ENCODE measurements at places on chromosomes 12 and 14.
A peak's percentile ranks its signal among the peaks of the same experiment; 100 is the strongest.

GRCh38 chr14:64826333-64826732, 53.4 kb downstream of the SPTB start:
- no peak for DNase-seq

DNA sequence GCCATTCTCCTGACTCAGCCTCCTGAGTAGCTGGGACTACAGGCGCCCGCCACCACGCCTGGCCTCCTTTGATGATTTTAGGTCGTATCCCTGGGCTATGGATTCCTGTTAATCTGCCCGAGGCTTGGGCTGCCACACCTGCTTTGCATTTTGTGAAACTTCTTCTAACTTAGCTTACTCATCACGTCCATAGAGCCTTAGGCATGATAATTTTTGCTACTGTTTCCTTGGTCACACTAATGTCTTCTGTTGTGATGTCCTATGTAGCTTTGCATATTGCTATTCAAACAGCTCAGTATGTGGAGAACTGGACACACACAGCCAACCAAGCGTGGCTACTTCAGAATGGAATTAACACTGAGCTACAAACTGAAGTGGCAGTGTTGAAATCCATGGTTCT, 47.5 kb upstream of the DDX11 start:
- DNase-seq: no peak

DNA sequence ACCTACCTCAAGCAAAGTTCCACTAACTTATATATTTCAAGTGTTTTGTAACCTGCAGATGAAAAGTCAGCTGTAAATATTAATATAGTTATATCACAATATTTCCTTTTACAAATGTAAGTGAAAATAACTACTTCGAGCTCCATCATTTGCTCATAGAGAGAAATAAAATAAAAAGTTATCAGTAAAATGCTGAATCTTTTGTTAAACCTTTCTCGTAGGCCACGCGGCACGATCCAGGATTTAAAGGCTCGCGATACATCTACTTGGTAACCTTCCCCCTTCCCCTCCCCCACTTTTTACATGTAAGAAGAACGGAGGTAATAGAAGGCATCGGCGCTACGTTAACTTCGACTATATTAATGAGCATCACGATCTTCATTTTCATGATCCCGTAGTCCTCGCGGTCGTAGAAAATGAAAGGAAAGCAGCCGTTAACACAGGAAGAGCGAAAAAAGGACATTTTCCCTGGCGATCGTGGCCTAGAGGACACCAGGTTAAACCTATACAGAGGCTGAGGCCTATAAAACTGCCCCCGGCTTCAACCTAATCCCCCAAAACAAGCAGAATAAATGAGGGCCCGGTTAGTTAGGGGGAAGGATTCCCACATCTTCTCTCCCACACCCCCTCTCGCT, 508 bp downstream of the HNRNPC start:
- DNase-seq: peak; percentile 49

DNA sequence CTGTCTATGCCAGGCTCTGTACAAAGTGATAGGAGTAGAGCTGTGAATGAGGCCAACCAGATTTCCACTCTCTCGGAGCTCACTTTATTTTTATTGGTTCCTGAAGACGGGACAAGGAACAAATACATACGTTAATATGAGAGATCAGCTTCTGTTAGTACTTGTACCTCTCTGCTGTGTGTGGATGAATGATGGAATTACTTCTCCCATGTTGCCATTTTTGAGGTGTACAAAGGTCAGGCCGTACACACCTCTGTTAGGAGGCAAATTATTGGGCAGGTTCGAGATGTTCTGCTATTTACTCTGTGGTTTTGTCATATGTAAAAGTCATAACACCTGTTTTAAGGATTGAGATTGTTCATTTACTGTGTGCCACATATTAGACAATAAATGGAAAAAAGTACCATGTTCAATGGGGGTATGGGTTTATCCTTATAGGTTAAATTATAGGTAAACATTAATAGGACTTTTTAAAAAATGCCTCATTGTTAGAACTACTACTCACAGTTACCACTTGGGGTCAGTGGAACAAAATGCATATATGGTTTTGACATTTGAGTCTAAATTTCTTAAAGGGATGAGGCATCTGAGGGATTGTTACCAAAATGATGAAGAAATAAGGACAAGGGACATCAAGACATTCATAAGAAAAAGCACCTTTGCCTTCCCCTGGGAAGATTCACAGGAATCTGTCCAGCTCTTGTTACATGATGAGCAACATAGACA, 26.9 kb downstream of the WBP11 start:
- no peak for DNase-seq

DNA sequence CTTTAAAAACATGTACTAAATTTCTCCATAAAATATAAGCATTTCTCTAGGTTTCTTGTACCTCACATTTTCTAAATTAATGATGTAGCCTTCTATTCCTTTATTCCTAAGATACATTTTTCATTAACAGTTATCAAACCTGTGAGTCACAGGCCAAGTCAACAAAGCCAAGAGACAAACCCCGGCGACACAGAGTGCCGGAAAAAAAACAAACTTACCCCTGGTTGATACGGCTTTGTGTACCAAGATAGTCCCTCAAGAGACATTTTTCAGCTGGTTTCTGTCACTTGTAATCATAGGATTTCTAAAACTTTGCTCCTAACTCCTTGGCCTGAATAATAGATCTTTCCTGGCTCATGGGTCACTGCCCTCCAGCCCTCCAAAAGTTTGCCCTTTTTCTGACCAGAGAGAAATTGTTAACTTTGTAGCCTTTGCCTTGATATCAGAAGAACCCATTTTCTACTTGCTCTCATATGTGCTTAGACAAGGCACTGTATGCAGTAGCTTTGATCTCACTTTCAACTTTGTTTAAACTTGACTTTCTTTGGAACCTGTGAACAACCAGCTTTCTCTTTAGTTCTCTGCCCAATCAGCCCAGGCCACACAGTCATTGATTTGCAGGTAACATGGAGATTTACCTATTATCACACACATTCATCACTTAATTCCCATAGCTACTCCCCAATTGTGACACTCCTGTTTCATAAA, 172.2 kb downstream of the PRKD1 start:
- no peak for DNase-seq

- no peak for DNase-seq
Measured at GRCh38 chr12:49583366-49584094, 15.6 kb upstream of the MCRS1 start.

DNA sequence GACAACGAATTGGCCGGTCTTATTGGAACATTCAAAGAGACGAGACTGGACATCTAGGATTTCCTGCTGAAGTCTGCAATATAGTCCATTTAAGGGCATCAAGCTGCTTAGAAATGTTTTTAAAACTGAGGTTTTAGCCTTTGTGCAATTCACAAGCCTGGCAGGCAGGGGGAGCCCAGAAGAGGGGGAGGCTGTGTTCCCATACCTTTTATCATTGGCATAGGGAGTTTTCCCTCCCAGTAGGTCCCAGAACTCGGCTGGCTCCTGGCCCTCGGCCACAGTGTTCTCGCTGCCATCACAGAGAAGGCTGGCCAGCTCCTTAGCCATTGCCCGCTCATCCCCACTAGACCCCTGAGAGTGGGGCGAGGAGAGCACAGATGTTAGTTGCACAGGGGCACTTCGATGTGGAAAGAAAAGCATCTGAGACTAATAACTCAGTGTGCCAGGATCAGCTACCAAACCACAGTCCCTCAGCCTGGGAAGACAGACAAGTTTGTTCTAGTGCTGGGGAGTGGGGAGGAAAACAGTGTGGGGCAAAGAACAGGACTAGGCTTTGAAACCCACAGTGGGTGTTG, 15.1 kb downstream of the AVIL start:
- no peak for DNase-seq

- DNase-seq: no peak
Measured at GRCh38 chr14:74601982-74602381, 10.1 kb downstream of the LTBP2 start.

DNA sequence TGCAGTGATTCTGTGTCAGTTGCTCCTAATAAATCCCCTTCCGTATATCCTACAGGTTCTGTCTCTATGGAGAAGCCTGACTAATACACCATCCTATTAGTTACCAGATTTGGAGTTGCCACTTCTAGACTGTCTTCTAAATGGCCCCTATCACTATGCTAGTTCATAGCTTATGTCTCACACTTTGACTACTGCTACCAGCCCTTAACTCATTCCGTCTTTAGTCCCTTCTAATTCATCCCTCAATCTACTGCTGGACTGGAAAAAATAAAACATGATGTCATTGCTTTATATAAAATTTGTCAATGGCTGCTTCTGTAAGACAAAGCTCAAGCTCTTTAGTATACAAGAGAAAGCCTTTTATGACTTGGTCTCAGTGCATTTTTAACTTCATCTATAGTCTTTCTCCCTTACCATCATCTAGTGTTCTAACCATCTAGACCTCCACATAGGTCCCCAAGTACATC, 99.5 kb downstream of the PPP1R12A start:
- DNase-seq: no peak

DNA sequence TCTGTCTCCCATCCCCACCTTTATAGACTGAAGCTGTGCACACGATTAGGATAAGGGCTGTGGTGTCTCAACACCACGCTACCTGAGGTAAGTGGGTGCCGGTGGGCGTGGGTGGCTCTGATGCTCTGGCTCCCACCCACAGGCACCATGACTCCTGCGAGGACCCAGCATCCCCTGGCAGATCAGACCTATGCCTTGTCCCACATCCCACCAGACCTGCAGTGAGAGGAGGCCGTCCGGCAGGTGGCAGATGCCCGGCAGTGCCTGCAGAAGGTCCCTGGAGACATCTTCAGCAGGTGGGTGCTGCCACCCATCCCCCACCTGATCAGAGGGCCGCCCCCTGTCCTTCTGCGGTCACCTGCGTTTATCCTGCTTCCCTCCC, 104.4 kb upstream of the PRB2 start:
- no peak for DNase-seq

DNA sequence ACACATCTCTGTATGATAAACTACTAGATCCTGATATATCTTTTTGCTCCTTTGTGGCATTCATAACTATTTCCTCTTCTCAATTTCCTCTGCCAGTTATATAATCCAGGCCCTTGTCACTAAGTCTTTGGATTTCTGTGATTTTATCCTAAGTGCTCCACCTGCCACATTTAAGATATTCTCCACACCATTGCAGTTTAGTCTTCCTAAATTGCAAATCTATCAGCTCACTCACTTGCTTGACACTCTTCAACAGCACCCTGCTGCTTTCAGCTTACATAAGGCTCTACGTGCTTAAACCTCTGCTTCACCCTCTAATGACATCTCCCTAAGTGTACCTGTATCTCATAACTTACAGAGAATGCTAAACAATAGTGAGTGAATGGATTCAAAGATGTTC, 1032.2 kb upstream of the SEL1L start:
- DNase-seq: no peak

DNA sequence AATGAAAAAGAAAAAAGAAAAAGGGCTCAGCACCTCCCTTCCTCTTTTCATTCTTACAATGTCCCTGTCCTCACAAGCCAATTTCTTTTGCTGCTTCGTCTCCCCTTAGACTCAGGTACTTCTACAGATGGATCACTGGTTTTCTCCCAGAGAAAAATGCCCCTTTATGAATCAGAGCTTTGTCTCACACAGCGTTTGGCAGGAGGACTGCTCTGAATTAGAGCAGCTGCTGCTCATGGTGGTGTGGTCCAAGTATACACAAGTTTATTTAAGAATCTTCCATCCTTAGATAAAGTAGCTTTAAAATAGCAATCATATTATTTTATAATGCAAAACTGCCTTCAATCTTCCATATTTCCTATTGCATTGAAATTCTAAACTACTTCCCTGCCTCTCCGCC, 80.3 kb downstream of the SLC8A3 start:
- no peak for DNase-seq

- DNase-seq: no peak
Measured at GRCh38 chr12:16560273-16560672, 45.7 kb downstream of the LMO3 start.

GRCh38 chr14:70709726-70710382, 68.1 kb downstream of the TTC9 start:
- no peak for DNase-seq

DNA sequence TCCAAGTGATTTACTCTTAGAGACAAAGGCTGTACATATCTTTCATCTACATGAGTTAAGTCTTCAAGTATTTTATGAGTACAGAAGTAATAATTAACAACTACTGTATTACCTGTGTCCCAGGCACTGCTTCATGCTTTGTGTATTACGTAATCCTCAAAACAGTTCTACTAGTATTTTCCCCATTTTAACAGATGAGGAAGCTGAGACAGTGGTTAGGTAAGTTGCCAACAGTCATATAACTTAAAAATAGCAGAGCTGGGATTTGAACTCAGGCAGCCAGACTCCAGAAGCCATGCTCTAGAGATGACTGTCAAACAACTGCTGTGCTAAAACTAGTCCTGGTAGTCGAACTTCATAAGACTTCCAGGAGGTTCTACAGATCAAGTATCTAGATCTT, 10.7 kb downstream of the TRMT5 start:
- DNase-seq: no peak

DNA sequence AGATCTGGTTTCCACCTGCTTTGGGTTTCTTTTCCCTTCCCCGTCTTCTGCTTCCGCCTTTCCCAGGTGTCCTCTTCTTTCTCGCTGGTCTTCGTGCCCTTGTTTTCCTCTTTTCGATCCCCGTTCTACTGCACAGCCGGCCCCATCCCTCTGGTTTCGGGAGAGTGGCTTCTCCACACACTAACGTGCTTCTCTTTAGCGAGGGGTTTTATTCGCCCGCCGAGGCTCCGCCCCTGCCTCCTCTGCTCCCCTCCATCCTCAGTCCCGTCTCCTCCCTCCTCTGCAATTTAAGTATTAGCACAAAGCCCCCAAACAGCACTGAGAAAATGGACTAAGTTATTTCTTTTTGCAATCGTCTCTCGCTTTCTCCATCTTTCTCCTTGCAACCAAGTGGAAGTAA, at the start of gene SLC7A8:
TSS of gene SLC7A8 (minus strand) at position 182 of the 400 bp plus-strand sequence. CDS start 746 bp downstream, outside the sequence.
- DNase-seq: no peak

DNA sequence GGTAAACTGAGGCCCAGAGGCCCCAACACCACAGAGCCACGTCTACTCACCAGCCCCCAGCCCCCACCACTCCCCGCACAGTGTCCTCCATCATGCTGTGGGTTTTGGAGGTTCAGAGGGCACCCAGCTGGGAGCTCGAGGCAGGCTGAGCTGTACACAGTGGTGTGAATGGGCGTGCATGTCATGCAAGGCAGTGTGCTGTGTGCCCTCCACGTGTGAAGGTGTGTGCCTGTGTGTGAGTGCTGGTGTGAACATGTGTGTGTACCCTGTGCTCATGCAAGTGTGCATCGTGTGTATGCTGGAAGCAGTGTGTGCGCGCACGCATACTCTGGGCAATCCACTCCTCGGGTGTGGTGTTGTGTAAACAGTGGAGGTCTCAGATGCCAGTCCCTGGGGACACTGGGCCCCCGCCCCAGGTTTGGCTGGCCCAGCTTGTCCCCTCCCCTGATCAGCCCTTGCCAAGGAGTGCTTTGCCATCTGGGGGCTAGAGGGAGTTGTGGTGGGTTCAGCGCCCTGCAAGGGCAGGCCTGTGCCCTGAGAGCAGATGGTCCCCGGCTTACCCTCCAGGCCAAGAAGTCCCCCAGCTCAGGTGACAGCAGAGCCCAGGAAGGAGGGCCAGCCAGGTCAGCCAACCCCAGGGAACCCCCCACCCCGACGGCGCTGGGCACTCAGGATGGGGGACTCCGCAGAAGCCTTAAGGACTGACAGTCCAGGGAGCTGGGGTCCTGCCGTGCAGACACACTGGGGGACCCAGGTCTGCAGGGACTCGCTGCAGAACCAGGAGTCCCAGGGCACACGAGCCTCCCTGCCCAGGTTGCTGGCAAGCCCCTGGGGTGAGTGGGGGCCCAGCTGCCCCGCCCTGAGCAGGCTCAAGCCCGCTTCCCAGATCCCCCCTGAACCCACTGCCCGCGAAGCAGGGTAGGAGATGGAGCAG, 23.8 kb upstream of the GPR132 start:
- no peak for DNase-seq

GRCh38 chr12:49541911-49542505, 3.2 kb downstream of the KCNH3 start:
- no peak for DNase-seq

- DNase-seq: no peak
Measured at GRCh38 chr12:112010415-112011344, 2.3 kb downstream of the TMEM116 start.

Measured in SJSA1 (cell line).